ENCODE measurements at places on chromosomes 1 and 21.

GRCh38 chr1:17168091-17168876 lies 36.6 kb upstream of the PADI1 start:
- peaks cover 15% of the 10 kb centered on the region for H3K4me1 ChIP-seq
- H3K4me3 ChIP-seq = no peak overlapping the region
- H3K36me3 ChIP-seq = no peaks in the 10 kb centered on the region
- peaks cover 2% of the 10 kb centered on the region for H3K27me3 ChIP-seq
- no peak overlapping the region for H3K27ac ChIP-seq

- no peaks in the 10 kb centered on the region for H3K4me1 ChIP-seq
- no peak for DNase-seq
- H3K27me3 ChIP-seq = peaks cover 5% of the 10 kb centered on the region
Measured at GRCh38 chr1:183140633-183141032, 45.4 kb upstream of the LAMC2 start.

DNA sequence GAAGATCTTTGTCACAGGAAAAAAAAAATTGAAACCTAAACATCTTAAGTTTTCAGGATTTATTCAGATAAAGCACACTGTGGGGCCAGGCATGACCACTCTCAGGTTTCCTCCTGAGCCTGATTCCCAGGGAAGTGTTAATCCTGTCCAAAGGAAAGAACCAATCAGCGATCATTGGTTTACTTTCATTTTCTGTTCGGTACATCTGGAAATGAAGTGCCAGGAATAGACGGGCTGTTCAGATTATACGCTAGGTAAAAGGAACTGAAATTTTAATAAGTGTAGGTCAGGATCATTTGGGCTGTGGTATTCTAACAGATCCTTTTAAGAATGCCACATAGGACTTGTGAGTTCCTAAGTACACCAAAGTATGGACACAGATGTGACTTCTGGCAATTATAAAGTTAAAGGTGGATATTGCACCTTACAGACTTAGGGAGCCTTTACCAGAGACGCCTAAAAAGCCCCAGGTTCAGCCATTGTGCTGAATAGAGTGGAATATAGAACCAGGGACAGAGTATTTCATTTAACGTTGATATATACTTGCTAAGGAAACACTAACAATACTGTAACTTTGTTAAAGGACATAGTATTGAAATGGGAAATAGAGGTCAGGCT lies 9.3 kb upstream of the CACYBP start:
- peak overlapping the region; percentile 88 for H3K4me3 ChIP-seq
- peaks cover 40% of the 10 kb centered on the region for H3K4me1 ChIP-seq
- peak overlapping the region; percentile 95 for H3K27ac ChIP-seq
- DNase-seq = peak; percentile 43

DNA sequence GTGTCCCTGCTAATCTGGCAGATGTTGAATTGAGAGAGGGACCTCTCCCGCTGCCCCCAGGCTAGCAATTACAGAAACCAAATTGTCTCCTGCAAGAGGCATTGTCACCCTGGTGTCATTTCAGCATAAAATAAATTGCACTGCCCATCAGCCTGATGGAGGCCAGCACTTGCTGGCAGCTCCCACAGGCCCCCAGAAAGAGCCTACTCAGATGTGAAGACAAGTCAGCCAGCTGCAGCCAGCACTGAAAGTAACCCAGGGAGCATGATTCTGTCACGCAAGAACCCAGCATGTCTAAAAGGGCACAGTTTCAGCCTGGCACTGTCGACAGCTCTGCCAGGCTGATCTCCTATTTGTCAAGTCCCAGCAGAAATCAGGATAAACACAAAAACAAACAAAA lies 110.3 kb upstream of the CTTNBP2NL start:
- no peak for DNase-seq
- no peak overlapping the region for H3K27ac ChIP-seq
- peaks cover 5% of the 10 kb centered on the region for H3K27me3 ChIP-seq
- no peak overlapping the region for H3K4me3 ChIP-seq

DNA sequence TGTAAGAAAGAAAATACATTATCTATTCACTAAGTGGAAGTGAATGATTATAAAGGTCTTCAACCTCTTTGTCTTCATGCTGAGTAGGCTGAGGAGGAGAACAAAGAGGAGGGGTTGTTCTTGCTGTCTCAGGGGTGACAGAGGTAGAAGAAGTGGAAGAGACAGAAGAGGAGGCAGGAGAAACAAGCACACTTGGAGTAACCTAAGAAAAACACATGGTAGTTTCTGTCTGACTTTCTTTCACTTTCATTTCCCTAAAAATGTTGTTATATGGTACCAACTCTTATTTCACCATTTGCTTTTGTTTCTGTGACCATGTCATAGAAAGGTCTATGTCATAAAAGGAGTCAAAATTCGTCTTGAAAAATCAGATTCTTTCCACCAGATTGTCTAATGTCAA lies 696.6 kb upstream of the BRINP3 start:
- no peak for DNase-seq
- H3K4me3 ChIP-seq = no peak overlapping the region
- no peaks in the 10 kb centered on the region for H3K27me3 ChIP-seq
- no peaks in the 10 kb centered on the region for H3K36me3 ChIP-seq
- no peaks in the 10 kb centered on the region for H3K4me1 ChIP-seq
- no peak overlapping the region for H3K27ac ChIP-seq

GRCh38 chr1:15851210-15852035 lies 3.9 kb downstream of the SPEN start:
- peaks cover 9% of the 10 kb centered on the region for H3K27me3 ChIP-seq
- DNase-seq = no peak
- H3K36me3 ChIP-seq = no peaks in the 10 kb centered on the region
- H3K4me3 ChIP-seq = no peak overlapping the region
- H3K4me1 ChIP-seq = peaks cover 59% of the 10 kb centered on the region

GRCh38 chr1:83764209-83764608 lies 234.7 kb downstream of the TTLL7 start:
- no peak for DNase-seq
- no peaks in the 10 kb centered on the region for H3K36me3 ChIP-seq
- H3K4me3 ChIP-seq = no peak overlapping the region
- H3K4me1 ChIP-seq = no peaks in the 10 kb centered on the region
- H3K27ac ChIP-seq = no peak overlapping the region

GRCh38 chr1:79457562-79458224 lies 451.2 kb upstream of the ADGRL4 start:
- no peaks in the 10 kb centered on the region for H3K4me1 ChIP-seq
- H3K4me3 ChIP-seq = no peak overlapping the region
- no peaks in the 10 kb centered on the region for H3K27me3 ChIP-seq
- no peak overlapping the region for H3K27ac ChIP-seq
- H3K36me3 ChIP-seq = no peaks in the 10 kb centered on the region

GRCh38 chr1:204350857-204351573 lies 8.7 kb downstream of the PLEKHA6 start:
- DNase-seq = no peak
- H3K4me3 ChIP-seq = no peak overlapping the region
- H3K27me3 ChIP-seq = no peaks in the 10 kb centered on the region
- no peak overlapping the region for H3K27ac ChIP-seq

DNA sequence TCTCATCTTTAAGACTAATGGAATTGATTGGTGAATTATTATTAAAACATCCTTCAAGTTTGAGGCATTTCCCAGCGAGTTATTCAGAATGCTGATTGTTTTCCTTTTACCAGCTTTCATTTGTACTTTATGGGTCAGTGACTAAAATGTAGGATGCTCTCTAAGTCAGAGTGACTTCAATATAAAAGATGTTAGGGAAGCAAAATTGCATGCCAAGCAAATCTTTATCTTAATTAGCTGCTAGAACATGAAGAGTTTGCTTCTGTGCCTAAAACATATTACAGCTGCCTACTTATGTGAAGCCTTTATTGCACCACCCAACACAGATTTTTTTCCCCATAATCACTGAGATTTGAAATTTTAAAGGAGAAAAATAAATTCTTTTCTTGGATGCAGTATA lies 79.8 kb upstream of the CYYR1 start:
- H3K36me3 ChIP-seq = no peaks in the 10 kb centered on the region
- no peak overlapping the region for H3K4me3 ChIP-seq
- no peak for DNase-seq
- no peaks in the 10 kb centered on the region for H3K4me1 ChIP-seq

GRCh38 chr1:195243492-195243891 lies 1364.7 kb downstream of the KCNT2 start:
- H3K4me1 ChIP-seq = no peaks in the 10 kb centered on the region
- no peak overlapping the region for H3K27ac ChIP-seq
- peaks cover 4% of the 10 kb centered on the region for H3K36me3 ChIP-seq
- no peak overlapping the region for H3K4me3 ChIP-seq
- no peak for DNase-seq

- no peaks in the 10 kb centered on the region for H3K4me1 ChIP-seq
- no peaks in the 10 kb centered on the region for H3K36me3 ChIP-seq
- H3K27ac ChIP-seq = no peak overlapping the region
- H3K27me3 ChIP-seq = peaks cover 2% of the 10 kb centered on the region
- no peak for DNase-seq
- H3K4me3 ChIP-seq = no peak overlapping the region
Measured at GRCh38 chr1:197825541-197825940, 50.3 kb upstream of the DENND1B start.

GRCh38 chr1:205224736-205225135 lies 3.0 kb upstream of the TMCC2 start:
- H3K4me3 ChIP-seq = no peak overlapping the region
- no peaks in the 10 kb centered on the region for H3K36me3 ChIP-seq
- H3K27ac ChIP-seq = no peak overlapping the region

GRCh38 chr1:116375148-116375886 lies 2.3 kb downstream of the ATP1A1 start:
- peak overlapping the region; percentile 87 for H3K4me3 ChIP-seq
- H3K27ac ChIP-seq = peak overlapping the region; percentile 96
- H3K27me3 ChIP-seq = peaks cover 2% of the 10 kb centered on the region
- no peaks in the 10 kb centered on the region for H3K36me3 ChIP-seq

GRCh38 chr1:202230939-202231645 lies 37.5 kb downstream of the LGR6 start:
- H3K4me1 ChIP-seq = peaks cover 20% of the 10 kb centered on the region
- DNase-seq = no peak
- no peaks in the 10 kb centered on the region for H3K27me3 ChIP-seq
- H3K27ac ChIP-seq = no peak overlapping the region
- no peak overlapping the region for H3K4me3 ChIP-seq

GRCh38 chr1:208709981-208710380 lies 465.8 kb upstream of the PLXNA2 start:
- H3K27ac ChIP-seq = no peak overlapping the region
- DNase-seq = no peak
- no peaks in the 10 kb centered on the region for H3K36me3 ChIP-seq

- no peak for DNase-seq
- H3K27ac ChIP-seq = no peak overlapping the region
- no peaks in the 10 kb centered on the region for H3K4me1 ChIP-seq
- no peaks in the 10 kb centered on the region for H3K27me3 ChIP-seq
Measured at GRCh38 chr1:106952776-106953175, 103.7 kb upstream of the PRMT6 start.

DNA sequence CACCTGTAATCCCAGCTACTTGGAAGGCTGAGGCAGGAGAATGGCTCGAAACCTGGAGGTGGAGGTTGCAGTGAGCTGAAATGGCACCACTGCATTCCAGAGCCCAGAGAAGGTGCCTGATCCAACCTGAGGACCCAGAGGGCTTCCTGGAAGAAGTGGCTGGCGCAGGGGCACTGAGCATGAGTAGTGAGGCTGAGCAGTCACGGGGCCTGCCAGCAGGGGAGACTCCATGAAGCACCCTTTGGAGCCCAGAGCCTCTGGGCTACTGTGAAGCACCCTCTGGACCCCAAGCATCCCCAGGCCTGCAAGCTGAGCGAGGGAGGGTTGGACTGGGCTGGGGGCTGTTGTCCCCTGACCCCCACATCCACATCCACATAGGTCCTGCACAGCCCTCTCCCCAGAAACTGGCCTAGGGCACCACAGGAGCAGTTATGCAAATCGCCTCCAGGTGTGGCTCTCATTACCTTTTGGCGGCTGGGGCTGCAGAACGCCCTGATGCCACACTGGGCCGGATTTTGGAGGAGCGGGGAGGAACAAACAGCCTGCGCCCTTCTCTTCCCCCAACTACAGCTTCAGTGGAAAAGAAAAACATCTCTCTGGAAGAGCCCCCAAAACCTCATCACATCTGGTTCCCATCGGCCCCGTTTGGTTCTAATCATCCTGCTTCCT lies 78.2 kb upstream of the TARDBP start:
- H3K27ac ChIP-seq = no peak overlapping the region
- H3K4me1 ChIP-seq = peaks cover 15% of the 10 kb centered on the region
- H3K4me3 ChIP-seq = no peak overlapping the region

GRCh38 chr21:31656199-31657095 lies 3.0 kb upstream of the SOD1 start:
- peak overlapping the region; percentile 18 for H3K4me3 ChIP-seq
- peaks cover 44% of the 10 kb centered on the region for H3K4me1 ChIP-seq
- H3K27me3 ChIP-seq = peaks cover 8% of the 10 kb centered on the region
- no peak overlapping the region for H3K27ac ChIP-seq
- H3K36me3 ChIP-seq = no peaks in the 10 kb centered on the region

- no peak overlapping the region for H3K27ac ChIP-seq
- no peaks in the 10 kb centered on the region for H3K27me3 ChIP-seq
- peaks cover 19% of the 10 kb centered on the region for H3K4me1 ChIP-seq
- DNase-seq = peak; percentile 66
Measured at GRCh38 chr1:88998716-88999115, 6.3 kb upstream of the KYAT3 start.

DNA sequence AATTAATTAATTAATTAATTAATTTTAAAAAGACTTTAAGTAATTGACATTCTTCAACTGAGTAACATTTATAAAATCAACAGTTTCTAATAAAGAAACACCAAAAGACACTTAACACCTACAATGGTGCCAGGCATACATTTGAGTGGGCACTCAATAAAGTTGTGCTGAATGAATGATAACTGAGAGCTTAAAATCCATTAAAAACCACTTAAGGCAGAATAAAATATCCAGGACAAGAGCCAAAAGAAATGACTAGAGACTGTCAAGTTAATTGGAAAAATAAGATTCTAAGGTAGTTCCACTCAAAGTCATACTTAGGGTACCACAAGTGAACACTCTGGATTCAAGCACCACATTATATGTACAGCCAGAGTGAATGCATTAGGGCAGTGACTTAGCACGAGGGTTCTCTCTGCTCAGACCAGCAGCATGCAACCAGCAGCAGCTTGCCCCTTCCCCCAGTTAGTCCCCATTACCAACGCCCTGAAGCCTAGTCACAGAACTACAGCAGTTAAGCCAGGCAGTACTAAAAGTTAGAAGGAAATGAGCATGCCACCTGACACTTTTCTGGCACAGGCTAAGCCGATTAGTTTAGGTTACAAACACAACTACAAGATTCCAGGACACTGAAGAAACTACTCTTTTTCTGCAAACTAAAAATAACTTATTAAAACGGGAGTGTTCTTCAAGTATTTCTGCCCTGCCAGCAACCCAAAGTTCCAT lies 46.5 kb downstream of the LUZP1 start:
- H3K4me3 ChIP-seq = no peak overlapping the region
- H3K27me3 ChIP-seq = peaks cover 4% of the 10 kb centered on the region
- peak overlapping the region; percentile 52 for H3K27ac ChIP-seq

DNA sequence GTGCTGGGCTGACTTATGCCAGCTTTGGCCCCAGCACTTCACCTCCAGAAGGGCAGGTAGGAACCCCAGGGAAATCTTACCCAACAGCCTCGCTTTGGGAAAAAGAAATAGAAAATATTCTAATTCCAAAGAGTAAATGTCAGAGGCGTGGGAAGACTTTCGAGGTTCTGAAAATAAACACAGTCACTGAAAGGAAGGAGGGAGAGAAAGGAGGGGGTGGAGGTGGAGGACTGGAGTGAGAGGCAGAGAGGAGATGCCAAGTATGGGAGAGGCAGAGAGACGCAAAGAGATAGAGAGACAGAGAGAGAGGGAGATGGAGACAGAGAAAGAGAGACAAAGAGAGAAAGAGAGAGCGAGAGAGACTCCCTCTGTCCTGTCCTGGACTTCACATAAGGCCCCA lies 395.0 kb downstream of the PTPRU start:
- no peak overlapping the region for H3K4me3 ChIP-seq
- H3K4me1 ChIP-seq = no peaks in the 10 kb centered on the region
- no peaks in the 10 kb centered on the region for H3K27me3 ChIP-seq
- no peak for DNase-seq
- no peaks in the 10 kb centered on the region for H3K36me3 ChIP-seq

Measured in immature natural killer cell (primary cell).